B cell (primary cell): ENCODE measurements at places on chromosomes 7 and 10.
A peak's percentile ranks its signal among the peaks of the same experiment; 100 is the strongest.

- peak; percentile 55 for DNase-seq
Measured at GRCh38 chr7:74606101-74606908, 51.2 kb upstream of the GTF2I start.

GRCh38 chr7:65955718-65956117 lies 26.3 kb downstream of the GUSB start:
- DNase-seq: no peak

DNA sequence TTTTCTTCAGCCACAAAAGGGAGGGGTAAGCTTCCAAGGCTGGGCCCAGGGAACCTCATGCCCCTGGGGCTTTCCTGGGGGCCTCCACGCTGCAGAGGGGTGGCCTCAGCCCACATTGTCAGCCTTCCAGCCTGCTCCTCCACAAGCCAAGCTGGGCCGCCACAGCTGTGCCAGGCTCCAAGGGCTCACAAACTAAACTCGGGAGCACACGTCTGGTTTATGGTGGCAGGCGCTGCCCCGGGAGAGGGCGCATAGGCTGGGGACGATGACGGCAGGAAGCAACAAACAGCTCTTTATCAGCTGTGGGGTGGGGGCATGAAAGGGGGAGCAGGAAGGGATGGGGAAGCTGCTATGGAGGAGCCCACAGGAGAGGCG lies 6.3 kb upstream of the CDH23 start:
- DNase-seq: no peak

DNA sequence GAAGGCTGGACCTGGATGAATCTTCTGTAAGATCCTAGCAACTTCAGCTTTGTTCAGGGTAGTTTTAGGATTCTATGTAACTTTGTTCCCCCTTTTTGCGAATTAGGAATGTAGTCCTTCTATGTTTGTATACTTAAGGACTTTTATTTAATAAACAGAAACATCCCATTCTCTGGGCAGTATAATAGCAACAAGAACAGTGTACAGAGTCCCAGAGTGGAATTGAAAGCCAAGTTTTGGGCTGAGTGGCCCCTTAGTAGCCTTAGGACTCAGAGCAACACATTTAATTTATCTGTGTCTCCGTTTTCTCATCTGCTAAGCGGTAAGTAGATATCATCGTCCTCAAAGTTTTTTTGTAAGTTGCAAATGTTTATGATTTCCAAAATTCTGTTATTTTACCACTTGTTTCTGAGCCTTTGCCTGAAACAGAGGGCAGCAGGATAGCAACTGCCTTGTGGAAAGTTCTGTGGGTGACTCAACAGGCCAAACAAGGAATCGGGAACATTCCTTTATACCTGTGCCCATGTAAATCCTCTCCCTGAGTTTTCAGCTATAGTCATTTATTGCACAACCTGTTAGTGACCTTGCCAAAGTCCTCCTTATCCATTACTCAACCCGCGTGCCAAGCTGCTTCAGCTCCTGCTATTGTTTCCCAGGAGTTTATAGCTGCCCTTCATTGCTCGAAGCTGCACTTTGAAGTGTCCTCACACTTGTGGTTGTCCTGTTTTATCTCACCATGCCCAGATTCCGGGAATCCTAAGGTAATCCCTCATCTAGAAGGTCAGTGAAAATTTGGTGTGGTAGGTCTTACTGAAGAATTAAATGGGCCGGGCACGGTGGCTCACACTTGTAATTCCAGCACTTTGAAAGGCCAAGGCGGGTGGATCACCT lies 199.1 kb upstream of the AHR start:
- no peak for DNase-seq

- no peak for DNase-seq
Measured at GRCh38 chr7:84200859-84201258, 6.3 kb upstream of the SEMA3A start.

DNA sequence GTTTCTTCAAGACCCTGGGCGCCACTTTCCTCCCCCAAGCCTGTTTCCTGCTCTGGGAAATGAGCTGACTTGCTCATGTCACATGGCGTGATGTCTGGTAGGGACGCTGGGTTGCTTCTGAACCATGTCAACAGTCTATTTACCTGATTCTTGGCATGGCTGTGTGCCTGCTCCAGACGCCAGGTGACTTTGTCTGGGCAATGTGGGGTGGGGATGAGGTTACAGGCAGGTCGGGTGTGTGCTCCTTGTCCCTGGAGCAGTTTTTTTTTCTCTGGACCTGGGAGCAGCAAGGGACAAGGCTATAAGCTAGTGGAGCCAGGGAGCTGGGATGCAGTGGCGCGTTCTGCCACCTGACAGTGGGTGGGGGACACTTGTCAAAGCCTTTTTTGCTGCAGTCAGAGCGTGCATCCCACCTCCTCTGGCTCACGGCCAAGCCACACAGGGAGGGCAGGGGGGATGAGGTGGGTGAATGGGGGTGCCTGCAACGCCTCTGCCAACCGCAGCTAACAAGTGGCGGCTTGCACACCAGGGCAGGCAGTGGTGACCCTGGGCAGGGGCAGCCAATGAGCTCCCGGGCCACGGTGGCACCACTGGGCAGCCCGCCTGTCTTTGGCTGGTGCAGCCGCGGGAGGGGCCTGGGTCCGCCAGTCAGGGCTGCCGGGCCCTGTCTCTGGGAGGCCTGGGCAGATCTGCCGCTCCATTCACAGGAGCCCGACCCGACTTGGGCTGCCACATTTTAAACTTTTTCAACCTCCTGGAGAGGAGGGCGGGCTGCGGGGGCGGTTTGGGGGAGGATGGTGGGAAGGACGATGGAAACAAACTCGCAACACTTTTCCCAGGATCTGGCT lies 22.9 kb downstream of the DNAJB12 start:
- peak; percentile 93 for DNase-seq

- no peak for DNase-seq
Measured at GRCh38 chr7:70208236-70209063, 610.2 kb downstream of the AUTS2 start.

GRCh38 chr7:45663167-45663921 lies 89.2 kb downstream of the ADCY1 start:
- no peak for DNase-seq

DNA sequence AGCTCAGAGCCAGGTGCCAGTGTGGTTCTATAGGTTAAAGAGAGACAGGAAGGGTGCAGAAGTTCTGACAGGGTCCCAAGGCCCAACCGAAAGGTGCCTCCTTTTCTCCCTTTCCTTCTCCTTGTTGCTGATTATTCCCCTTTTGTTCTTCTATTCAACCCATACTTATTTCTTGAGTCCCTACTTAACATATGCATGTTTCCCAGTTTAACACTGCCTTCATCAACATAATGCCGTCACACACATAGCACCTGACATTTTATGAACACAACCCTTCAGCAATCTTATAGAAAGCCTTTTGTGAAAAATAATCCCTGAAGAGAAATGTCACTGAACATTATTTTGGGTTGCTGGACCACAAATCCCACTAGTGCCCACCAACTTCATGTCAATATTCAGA lies 39.1 kb downstream of the SORBS1 start:
- no peak for DNase-seq

DNA sequence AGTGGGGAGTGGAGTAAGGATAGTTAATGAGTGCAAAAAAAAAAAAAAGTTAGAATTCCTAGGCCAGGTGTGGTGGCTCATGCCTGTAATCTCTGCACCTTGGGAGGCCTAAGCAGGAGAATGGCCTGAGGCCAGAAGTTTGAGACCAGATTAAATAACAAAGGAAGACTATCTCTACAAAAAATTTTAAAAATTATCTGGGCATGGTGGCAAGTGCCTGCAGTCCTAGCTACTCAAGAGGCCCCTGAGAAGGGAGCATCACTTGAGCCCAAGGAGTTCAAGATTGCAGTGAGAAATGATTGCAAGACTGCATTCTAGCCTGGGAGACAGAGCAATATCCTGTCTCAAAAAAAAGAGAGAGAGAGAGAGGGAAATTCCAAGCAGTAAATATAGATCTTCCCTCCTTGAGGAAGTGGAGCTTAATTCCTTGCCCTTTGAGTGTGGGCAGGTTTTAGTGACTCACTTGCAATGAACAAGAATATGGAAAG lies 19.5 kb upstream of the CSTF2T start:
- DNase-seq: no peak

DNA sequence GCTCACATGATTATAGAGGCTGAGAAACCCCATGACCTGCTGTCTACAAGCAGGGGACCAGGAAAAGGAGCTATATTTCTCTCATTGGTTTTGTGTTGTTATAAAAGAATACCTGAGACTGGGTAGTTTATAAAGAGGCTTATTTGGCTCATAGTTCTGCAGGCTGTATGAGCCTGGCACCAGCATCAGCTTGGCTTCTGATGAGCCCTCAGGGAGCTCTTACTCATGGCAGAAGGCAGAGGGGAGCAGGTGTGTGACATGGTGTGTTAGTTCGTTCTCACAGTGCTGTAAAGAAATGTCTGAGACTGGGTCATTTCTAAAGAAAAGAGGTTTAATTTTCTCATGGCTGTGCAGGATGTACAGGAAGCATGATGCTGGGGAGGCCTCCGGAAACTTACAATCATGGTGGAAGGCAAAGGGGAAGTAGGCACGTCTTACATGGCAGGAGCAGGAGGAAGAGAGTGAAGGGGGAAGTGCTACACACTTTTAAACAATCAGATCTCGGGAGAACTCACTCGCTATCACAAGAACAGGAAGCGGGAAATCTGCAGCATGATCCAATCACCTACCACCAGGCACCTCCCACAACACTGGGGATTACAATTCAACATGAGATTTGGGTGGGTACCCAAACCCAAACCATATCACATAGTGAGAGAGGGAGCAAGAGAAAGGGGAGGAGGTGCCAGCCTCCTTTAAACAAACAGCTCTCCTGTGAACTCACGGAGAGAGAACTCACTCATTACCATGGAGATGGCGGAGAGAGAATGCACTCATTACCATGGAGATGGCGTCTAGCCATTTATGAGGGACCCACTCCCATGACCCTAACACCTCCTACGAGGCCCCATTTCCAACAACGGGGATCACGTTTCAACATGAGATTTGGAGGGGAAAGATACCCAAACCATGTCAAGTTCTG lies 133.4 kb downstream of the JCAD start:
- DNase-seq: no peak

GRCh38 chr10:133210398-133211140 lies 19.4 kb upstream of the UTF1 start:
- DNase-seq: no peak

DNA sequence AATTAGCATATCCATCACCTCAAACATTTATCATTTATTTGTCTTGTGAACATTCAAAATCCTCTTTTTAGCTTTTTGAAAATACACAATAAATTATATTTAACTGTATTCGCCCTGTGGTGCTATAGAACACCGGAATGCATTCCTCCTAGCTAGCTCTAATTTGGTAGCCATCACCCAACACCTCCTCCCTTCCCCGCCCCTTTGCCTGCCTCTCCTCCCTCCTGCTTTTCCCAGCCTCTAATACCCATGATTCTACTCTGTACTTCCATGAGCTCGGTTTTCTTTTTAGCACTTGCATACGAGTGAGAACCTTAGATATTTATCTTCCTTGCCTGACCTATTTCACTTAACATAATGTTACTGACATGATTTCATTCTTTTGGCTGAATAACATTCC lies 80.1 kb downstream of the ANKRD26 start:
- no peak for DNase-seq

DNA sequence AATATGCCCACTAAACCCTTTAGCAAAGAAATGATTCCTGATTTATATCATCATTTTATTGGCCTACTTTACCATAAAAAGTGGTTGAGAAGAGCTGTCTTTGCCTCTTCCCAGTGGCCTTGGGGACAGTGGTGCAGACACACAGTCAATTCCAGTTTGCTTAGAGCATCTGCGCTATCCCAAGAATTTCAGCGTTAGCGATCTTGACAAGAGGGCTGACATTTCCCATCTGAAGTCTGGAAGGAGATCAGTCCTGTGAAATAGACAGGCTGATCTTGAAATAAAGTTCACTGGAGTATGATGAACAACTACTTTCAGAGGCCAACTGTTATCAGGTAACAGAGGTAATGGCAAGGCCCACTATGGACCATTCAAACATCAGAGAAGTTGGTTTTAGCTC lies 475.3 kb upstream of the NRP1 start:
- no peak for DNase-seq

DNA sequence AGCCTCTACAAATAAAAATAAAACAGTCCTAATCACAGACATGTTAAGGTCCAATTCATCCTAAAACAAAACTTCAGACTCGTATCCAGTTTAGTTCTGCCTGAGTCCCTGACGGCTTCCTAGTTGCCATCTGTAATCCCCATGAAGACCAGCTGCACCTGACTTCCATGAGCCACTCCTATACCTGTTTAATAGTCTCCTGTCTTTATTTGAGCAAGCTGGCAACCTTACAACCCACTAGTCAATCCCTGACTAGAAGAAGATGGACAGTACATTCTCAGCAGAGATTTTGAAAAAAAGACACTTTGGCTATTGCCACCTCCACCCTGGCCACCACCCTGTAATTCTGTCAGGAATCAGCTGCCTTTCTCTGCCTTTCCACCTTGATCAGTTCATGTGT lies 197.7 kb downstream of the HIBADH start:
- no peak for DNase-seq
